Lower lobe of right lung (tissue), 2 donors: ENCODE measurements at places on chromosomes 4 and X. TPM values are rescaled to one million over a fixed set of nuclear protein-coding genes. Genes with fewer than 3 reads are reported as not detected.

The TMPRSS11F gene
- total RNA-seq = not detected

The RIPPLY1 gene
- total RNA-seq = not detected

The MAGIX gene
- 6.7 TPM for total RNA-seq

The FRG2 gene
- not detected for total RNA-seq

The CENPE gene
- total RNA-seq = 3.4 TPM

The ASB5 gene
- total RNA-seq = not detected

The TEX13B gene
- not detected for total RNA-seq

The ZFP42 gene
- total RNA-seq = not detected

The MSMO1 gene
- 138 TPM for total RNA-seq

The ZNF141 gene
- total RNA-seq = 23.9 TPM

The KLB gene
- total RNA-seq = 1.0 TPM

The MAPK10 gene
- total RNA-seq = 30.7 TPM

The AMELX gene
- not detected for total RNA-seq

The RS1 gene
- total RNA-seq = 3.9 TPM

The ZCCHC12 gene
- total RNA-seq = not detected

The ABCD1 gene
- 14.5 TPM for total RNA-seq

The CFAP99 gene
- 4.3 TPM for total RNA-seq

The SYNPO2 gene
- total RNA-seq = 26.2 TPM

The UGT2A1 gene
- total RNA-seq = not detected

The USP26 gene
- not detected for total RNA-seq

The XAGE1A gene
- not detected for total RNA-seq

The TCEAL3 gene
- 19.1 TPM for total RNA-seq

The DUSP21 gene
- not detected for total RNA-seq

The TLR6 gene
- 12.4 TPM for total RNA-seq

The NDST3 gene
- 0.06 TPM for total RNA-seq

The RBM46 gene
- not detected for total RNA-seq

The TLR8 gene
- 35.4 TPM for total RNA-seq

The P2RY8 gene
- total RNA-seq = 3.0 TPM

The MAB21L2 gene
- total RNA-seq = not detected

The TMEM150C gene
- total RNA-seq = 6.9 TPM

The FOXR2 gene
- total RNA-seq = not detected

The AWAT2 gene
- 1.0 TPM for total RNA-seq

The NLGN3 gene
- total RNA-seq = 1.3 TPM

The CORIN gene
- total RNA-seq = 3.9 TPM

The DMD gene
- 29.4 TPM for total RNA-seq

The PPEF2 gene
- total RNA-seq = not detected

The SYN1 gene
- total RNA-seq = 0.44 TPM

The AADAT gene
- total RNA-seq = 4.9 TPM

The ADAMTS3 gene
- total RNA-seq = 1.1 TPM

The VSIG1 gene
- 1.6 TPM for total RNA-seq

The MOSPD2 gene
- total RNA-seq = 39.8 TPM

The ABCB7 gene
- total RNA-seq = 30.1 TPM

The TMPRSS11E gene
- not detected for total RNA-seq

The SLC10A6 gene
- 0.97 TPM for total RNA-seq

The USP17L28 gene
- total RNA-seq = not detected

The ADH1C gene
- 8.2 TPM for total RNA-seq

The EDA gene
- 5.5 TPM for total RNA-seq

The MTNR1A gene
- not detected for total RNA-seq

The UGT2B15 gene
- total RNA-seq = not detected
